Neural progenitor cell (in vitro differentiated cells): ENCODE measurements at places on chromosomes 13 and 19. TPM values are rescaled to one million over a fixed set of nuclear protein-coding genes. Genes with fewer than 3 reads are reported as not detected.

DNA sequence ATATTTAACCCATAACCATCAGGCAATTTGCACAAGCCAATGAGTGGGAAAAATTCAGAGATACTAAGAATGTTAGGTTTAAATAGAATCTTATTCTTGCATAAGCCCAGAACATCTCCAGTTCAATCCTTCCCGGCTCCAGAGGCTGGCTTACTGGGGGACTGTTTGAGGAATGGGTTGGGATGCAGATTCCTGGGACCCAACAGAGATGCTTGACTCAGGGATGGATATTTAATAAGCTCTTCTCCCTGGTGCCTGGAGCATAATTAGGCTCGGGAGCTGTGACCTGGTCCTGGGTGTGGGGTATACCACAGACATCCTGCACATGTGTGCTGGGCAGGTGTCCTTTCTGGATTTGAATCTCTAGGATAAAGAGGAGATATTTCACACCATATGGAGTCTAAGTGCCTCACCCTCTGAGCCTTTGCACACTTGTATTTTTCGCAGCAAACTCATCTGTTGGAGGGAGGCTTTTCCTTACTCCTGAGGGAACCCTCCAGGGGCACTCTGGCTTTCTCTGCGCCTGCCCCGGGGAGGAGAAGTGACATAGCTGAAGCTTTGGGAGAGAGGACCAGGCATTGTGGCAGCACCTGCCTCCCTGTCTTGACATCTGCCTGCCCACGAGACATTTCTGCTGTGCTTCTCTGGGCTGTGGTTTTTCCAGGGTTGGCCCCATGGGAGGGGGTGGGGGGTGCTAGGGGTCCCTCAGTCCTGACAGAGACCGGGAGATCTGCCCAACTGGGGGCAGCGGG, 36.1 kb upstream of the ANKRD10 start:
- no peaks in the 10 kb centered on the region for H3K36me3 ChIP-seq
- H3K4me1 ChIP-seq: no peaks in the 10 kb centered on the region
- no peak for DNase-seq
- no peak overlapping the region for H3K4me3 ChIP-seq
- H3K27ac ChIP-seq: no peak overlapping the region
- no peaks in the 10 kb centered on the region for H3K27me3 ChIP-seq

Gene ZNF135
- 9.5 and 11.1 TPM in 2 replicates for total RNA-seq

Gene MAMSTR
- 1.2 and 1.4 TPM in 2 replicates for total RNA-seq

DNA sequence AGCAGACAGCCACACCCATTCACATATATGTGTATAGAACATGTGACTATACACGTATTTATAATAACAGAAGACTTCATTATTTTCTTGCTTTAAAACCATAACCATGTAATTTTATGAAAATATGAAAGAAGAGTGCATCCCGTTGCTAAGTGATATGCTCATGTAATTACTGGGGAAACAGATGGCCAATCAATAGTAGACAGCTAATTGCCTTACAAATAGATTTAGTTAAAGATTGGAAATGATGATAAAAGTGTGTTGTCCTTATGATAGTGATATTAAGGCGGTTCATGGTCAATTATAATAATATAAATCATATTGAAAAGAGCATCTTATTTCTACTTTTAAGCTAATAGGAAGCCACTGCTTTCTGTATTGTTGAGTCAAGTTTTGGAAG, 95.9 kb downstream of the RFC3 start:
- no peak for DNase-seq
- no peaks in the 10 kb centered on the region for H3K27me3 ChIP-seq
- peaks cover 7% of the 10 kb centered on the region for H3K4me1 ChIP-seq
- H3K27ac ChIP-seq: no peak overlapping the region
- H3K36me3 ChIP-seq: no peaks in the 10 kb centered on the region

Gene DACH1
- total RNA-seq: 18.6 and 27.6 TPM in 2 replicates

GRCh38 chr19:16607819-16608218, 20.2 kb downstream of the MED26 start:
- H3K36me3 ChIP-seq: no peaks in the 10 kb centered on the region
- DNase-seq: no peak
- H3K4me1 ChIP-seq: no peaks in the 10 kb centered on the region

Gene ABHD8
- total RNA-seq: 4.6 and 13.3 TPM in 2 replicates

- no peaks in the 10 kb centered on the region for H3K4me1 ChIP-seq
- H3K27ac ChIP-seq: no peak overlapping the region
- H3K4me3 ChIP-seq: no peak overlapping the region
- DNase-seq: no peak
- H3K27me3 ChIP-seq: no peaks in the 10 kb centered on the region
- no peaks in the 10 kb centered on the region for H3K36me3 ChIP-seq
Observed at GRCh38 chr19:11349171-11349570, 2.9 kb downstream of the CCDC159 start.

DNA sequence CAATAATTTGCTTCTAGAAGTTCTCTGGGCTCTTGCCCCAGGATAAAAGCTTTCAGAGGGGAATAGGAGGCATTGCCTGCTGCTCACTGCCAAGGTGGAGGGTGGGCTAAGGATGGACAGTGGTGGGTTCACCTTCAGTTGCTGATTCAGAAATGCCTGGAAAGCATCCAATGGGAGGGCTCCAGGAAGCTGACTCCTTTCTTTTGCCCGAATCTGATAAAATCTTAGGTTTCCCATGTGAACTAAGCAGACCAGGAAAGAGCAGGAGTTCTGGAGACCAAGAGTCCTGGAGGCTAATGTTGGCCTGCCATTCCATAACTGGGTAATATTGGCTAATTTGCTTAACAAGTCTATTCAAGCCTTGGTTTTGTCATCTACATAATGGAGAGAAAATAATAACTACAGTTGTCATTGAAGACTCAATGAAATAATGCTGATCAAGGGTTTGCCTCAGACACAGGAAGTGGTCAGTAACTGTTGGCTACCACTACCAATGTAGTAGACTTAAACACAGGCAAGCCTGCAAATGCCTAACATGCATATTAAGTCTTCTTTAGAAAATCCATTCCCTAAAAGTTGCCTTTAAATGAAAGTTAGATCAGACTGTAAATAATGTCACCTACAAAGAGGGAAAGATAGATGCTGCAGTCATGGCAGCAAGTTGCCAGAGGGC, 528.4 kb upstream of the NBEA start:
- H3K36me3 ChIP-seq: no peaks in the 10 kb centered on the region
- H3K4me3 ChIP-seq: no peak overlapping the region
- no peak for DNase-seq
- H3K4me1 ChIP-seq: no peaks in the 10 kb centered on the region

GRCh38 chr13:27638521-27638920, 16.8 kb downstream of the POLR1D start:
- H3K4me1 ChIP-seq: peaks cover 23% of the 10 kb centered on the region
- no peaks in the 10 kb centered on the region for H3K36me3 ChIP-seq
- DNase-seq: no peak
- no peak overlapping the region for H3K27ac ChIP-seq
- H3K27me3 ChIP-seq: no peaks in the 10 kb centered on the region

GRCh38 chr19:56159009-56159559, 16.7 kb upstream of the GALP start:
- H3K27ac ChIP-seq: no peak overlapping the region
- no peak overlapping the region for H3K4me3 ChIP-seq
- no peaks in the 10 kb centered on the region for H3K36me3 ChIP-seq
- H3K27me3 ChIP-seq: no peaks in the 10 kb centered on the region
- no peak for DNase-seq

DNA sequence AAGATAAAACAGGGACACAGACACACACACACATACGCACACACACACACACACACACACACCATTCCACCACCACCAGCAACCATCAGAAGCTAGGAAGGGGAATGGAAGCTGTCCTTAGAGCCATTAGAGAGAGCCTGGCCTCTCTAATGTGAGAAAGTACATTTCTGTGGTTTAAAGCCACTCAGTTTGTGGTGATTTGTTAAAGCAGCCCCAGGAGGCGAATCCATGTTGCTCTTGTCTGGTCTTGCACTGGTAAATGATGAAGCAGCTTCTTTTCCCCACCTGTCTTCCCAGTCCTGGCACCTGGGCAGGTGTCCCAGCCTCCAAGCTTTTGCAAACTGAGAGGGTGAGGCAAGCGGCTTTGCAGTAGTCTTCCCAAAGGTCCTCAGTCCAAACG, 118.9 kb upstream of the KL start:
- H3K4me1 ChIP-seq: no peaks in the 10 kb centered on the region
- H3K36me3 ChIP-seq: no peaks in the 10 kb centered on the region
- no peak overlapping the region for H3K4me3 ChIP-seq
- no peaks in the 10 kb centered on the region for H3K27me3 ChIP-seq
- no peak overlapping the region for H3K27ac ChIP-seq

GRCh38 chr19:2046046-2046907, 4.8 kb downstream of the MKNK2 start:
- H3K4me1 ChIP-seq: peaks cover 11% of the 10 kb centered on the region

GRCh38 chr13:113771709-113772331, 12.8 kb downstream of the TMEM255B start:
- no peaks in the 10 kb centered on the region for H3K36me3 ChIP-seq
- no peaks in the 10 kb centered on the region for H3K27me3 ChIP-seq
- no peak overlapping the region for H3K27ac ChIP-seq
- H3K4me3 ChIP-seq: no peak overlapping the region
